ENCODE measurements at places on chromosomes 2 and 18.
A peak's percentile ranks its signal among the peaks of the same experiment; 100 is the strongest.

DNA sequence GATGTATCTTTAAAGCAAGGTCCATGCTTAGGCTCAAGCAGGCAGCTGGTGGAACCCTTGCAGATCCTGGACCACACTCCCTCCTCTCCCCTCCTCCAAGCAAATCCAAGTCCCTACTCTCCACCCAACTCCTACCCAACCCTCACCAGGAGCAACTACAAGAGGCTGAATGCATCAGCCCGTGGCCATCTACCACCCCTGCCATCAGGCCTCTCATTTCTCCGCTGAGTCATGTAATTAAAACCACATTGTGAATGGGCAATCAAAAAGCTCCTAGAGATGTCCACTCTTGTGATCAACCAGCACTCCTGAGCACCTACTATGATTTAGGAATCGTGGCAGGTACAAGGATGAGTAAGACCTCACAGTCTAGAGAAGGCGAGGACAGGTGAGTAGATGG lies 142.2 kb upstream of the CAPN13 start:
- DNase-seq = peak; percentile 6

GRCh38 chr2:210671065-210671464 lies 114.7 kb downstream of the CPS1 start:
- DNase-seq = no peak

DNA sequence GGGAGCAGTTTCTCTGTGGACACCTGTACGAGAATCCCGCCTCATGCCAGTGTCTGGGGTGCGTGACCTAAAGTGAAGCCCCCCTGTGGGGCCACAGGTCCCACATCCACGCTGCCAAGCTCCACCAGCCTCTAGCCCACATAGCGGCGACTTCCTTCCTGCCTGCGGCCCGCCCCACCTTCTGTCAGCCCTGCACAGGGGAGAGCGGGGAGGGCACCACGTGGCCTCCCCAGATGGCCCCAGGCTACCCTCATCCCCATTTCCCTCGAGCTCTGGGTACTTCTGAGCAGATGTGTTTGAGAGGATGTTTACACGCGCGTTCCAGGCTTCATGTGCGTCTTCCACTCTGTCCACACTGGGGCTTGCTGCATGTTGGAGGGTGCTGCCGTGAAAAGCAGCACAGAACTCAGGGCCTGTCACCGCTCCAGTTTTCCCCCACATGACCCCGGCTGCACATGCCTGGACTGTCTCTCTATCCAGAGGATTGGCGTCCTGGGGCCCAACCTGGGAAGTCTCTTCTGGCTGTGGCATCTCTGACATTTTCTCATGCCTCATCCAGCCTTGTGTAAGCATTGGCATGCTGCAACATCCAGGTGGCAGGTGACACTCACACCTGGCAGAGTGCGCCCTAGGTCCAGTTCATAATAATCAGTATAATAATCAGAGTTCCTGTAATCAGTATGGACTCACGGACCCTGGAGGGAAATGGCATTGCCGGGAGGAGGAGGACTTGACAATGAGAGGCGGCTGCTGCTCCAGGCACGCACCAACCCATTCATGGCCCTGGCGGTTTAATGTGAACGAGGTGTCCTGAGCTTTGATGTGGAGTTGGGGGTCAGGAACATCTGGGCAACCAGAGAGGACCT lies 146.3 kb upstream of the TWIST2 start:
- DNase-seq = no peak

- no peak for DNase-seq
These were observed 351.2 kb upstream of the DLGAP1 start for GRCh38 chr18:4806331-4806730.

DNA sequence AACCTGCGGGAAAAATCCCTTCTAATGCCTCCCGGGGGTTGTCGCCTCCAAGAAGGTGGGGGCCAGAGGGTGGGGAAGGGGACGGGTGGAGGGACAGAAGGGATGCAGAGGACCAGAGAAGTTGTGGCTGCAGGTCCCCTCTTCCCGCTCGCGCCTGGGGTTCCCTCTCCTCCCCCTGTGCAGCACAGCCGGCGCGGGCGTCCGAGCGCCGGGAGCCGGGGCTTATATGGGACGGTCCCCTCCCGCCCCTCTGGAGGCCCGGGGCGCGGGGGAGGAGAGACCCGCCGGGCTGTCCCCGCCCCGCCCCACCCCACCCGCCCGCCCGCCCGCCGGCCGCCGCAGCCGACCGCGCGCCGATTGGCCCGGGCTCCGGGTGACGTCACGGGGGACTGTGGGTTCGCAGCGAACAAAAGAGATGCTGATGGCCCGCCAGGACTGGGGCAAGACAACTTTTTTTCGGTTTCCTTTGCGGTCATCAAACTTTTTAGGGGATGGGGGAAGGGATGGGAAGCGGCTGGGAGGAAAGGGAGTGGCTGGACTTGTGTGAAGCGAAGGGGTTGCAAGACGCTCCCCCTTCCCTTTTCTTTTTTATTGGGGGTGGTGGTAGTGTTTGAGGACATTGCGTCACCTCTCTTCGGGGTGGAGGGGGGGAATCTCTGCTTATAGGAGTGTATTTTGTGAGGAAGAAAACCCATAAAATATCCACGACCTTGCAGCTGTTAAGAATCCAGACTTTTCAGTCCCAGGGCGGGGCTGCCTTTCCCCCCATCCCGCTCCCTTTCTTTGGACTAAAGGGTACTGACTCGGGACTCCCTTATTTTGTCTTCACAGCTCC lies at the start of gene FN1:
Gene FN1 (minus strand): TSS at position 199 of the 835 bp plus-strand sequence. CDS start 266 bp downstream, outside the sequence.
- peak; percentile 99 for DNase-seq

GRCh38 chr18:66553824-66554223 lies 50.1 kb downstream of the CDH19 start:
- DNase-seq = no peak

- DNase-seq = no peak
These were observed 427.3 kb downstream of the TSN start for GRCh38 chr2:122182616-122183355.

DNA sequence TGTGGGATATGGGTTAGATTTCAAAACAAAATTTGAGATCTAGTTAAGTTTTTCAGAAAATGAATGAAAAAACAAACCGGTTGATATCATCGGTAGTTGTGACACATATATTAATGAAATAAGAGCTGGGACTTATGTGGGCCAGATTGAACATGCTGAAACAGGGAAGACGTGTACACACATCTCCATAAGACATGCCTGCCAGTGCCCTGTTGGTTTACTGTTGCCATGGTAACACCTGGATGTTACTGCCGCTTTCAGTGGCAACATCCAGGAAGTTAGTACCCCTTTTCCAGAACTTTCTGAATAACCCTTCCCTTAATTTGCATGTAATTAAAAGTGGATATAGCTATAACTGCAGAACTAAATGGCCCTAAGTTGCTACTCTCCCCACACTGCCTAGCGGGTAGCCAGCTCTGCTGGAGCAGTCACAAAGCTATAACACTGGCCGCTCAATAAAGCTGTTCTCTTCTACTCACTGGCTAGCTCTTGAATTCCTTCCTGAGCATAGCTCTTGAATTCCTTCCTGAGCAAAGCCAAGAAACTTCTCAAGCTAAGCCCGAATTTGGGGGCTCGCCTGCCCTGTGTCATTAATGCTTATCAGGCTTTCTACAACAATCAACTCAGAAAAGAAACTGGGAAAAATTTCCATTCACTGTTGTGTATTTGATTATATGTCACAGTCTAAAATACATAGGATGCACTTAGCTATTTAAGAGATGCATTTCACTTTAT lies 776.3 kb upstream of the CDH7 start:
- no peak for DNase-seq

DNA sequence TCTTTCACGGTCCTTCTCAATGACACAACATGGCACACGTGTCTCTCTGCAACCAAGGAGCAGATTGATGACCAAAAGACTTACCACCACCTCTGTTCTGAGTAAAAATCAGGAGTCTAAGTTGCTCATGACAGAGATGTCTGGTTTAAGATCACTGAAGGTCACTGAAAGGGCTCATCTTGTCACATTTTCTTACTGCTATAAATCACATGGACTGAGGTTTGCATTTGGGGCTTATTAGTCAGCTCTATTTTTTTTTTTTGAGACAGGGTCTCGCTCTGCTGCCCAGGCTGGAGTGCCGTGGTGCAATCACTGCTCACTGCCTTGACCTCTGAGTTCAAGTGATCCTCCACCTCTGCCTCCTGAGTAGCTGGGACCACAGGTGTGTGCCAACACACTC lies 19.4 kb downstream of the CFLAR start:
- DNase-seq = no peak

DNA sequence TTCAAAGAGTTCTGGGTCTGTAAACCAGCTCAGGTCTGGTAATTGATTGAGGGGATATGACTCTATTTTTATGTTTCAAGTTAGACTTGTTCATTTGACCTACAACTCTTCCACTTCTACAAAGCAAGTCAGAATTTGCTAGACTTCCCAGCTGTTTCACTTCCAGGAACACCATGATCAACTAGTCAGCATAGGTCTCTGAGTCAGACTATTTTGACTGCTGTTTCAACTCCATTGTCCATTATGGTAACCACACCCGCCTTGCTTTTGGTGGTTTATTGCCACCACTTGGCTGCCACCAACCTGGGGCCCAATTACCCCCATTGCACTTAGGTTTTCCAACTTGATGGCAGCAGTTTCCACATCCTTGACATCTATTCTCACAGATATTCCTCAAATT lies 116.6 kb downstream of the LAMA3 start:
- DNase-seq = peak; percentile 20

- no peak for DNase-seq
These were observed 50.5 kb downstream of the KCNG2 start for GRCh38 chr18:79848294-79848578.

DNA sequence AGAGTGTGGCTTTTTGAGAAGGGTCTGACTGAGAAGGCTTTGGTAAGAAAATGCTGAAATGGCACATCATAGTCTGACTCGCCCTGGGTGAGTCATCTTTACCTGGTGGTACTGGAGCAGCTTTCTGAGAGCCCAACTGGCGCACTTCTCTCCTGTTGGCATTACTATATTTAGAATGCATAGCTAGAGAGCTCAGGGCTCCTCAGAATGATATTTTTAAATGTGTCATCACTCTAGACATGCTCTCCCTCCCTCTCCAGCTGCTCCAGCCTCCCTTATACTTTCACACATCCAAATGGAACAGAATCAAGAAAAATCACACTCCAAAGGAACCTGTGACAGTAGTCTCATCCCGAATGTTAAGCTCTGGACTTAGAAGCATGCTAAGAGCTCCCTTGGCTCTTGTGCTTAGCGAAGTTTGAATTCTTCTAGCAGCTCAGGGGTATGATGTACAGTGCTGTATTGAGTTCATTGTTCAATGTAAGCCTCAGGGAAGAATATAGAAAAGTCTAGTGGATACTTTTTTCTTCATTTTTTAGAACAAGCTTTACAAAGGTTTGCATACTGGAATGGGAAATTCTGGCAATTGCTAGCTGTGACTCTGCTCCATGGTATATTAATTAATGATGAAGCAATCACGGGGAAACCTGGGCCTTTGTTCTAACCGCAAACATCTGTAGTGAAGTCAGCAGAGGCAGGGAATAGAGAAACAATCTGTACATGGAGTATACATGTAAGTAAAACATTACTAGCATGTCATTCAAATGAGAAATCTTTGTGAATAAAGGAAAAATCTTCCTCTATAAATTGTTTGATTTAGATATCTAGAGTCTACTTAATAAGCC lies 751.2 kb upstream of the NRXN1 start:
- DNase-seq = peak; percentile 12

- DNase-seq = no peak
These were observed 606.0 kb upstream of the GCFC2 start for GRCh38 chr2:76316691-76317090.

DNA sequence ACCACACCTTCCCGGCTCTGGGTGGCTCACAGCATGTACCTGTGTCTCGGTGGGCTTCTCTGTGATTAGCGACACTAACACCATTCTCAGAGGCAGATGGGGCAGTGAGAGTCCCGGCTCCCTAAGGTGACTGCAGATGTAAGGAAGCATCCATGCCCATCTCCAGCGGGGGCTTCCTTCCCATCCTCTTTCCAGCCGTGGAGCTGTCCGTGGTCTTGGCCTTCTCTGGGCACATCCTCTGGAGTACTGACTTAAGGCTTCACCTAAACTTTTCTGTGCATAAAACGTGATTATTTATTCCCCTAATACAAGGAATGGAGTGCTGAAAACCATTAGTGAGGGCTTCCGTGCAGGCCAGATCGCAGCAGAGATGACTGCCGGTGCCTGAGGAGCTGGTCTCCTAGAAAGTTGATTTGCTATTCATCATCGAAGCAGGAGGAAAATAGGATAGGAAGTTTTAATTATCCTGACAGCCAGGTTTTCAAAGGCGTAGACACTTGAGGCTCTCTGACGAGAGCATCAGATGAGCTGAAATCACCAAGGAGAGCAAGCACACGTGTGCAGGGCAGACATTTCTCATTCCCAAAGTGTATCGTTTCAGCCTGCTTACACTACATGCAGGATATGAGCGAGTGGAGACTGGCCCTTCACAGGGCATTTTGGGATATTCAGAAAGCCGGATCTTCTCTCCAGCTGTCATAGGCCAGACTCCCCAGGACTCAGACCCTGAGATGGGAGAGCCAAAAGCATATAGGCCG lies 186.1 kb upstream of the SALL3 start:
- DNase-seq = no peak

DNA sequence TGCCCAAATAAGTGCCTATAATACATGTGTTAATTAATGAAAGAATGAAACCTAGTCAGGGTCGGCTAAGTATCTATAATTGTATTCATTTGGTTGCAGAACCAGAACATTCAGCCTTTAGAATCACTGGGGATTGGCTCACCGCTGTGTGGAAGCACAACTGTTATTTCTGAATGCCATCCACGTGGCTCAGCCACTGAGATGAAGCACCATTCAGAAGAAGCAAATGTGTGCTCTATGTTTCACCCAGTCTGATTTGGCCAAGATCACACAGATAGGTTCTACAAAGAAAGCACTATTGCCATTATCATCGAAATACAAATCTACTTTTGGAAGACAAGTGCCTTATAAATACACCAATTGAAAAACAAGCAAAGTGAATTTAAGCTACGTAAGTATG lies 30.6 kb upstream of the SPOPL start:
- DNase-seq = no peak

GRCh38 chr2:3503483-3503882 lies 15.8 kb downstream of the ADI1 start:
- DNase-seq = no peak

DNA sequence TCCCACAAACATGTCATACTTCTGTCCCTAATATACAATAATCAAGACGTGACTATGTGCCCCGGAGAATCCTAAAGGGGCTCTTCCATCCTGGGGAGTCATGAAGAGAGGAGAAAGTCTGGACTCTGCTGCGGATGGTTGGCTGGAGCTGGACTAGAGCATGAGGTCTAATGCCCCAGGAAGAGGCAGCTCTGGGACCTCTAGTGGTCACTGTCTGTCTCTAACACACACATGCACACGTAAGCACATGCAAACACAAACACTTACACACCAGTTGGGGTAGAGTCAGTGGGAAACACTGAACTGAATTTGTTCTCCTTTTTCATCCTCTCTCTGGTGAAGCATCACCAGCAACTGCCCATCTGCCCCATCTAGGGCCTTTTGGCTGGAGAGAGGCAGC lies 271.6 kb downstream of the TDRD15 start:
- DNase-seq = no peak
